ENCODE measurements at places on chromosomes 2 and 18.

GRCh38 chr2:203280428-203281064 lies 41.7 kb downstream of the CYP20A1 start:
- no peak for DNase-seq

GRCh38 chr2:238864207-238865014 lies 16.5 kb downstream of the TWIST2 start:
- no peak for DNase-seq

DNA sequence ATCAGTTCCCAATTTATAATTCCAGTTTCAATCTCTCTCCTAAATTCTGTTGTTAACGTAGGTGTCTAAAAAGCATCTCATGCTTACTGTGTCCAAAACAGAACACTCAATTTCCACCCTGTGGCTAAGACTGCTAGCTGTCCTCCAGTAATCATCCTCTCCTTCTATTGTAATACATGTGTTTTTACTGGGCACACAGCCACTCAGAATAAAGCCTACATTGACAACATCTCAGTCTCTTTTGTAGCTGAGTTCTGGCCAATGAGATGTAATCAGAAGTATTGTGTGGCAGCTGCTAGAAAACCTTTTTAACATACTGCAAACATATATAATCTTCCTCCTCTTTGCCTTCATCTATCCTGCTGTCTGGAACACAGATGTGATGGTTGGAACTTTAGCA lies 29.4 kb upstream of the TSPYL6 start:
- DNase-seq: no peak

DNA sequence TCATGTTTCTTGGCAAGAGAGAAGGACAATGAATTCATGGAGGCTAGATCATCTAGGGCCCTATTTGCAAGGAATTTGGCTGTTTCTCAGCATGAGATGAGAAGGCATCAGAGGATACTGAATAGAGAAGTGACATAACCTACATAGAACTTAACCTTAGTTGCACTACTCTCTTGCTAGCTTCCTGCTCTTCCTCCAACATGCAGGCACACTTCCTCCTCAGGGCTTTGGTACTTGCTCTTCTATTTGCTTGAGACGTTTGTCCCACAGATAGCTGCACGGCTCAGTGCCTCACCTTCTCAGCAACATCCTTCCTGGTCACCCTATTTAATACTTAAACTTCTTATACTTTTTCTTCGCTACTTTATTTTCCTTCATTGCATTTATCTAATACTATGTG lies 20.0 kb upstream of the LANCL1 start:
- DNase-seq: no peak

DNA sequence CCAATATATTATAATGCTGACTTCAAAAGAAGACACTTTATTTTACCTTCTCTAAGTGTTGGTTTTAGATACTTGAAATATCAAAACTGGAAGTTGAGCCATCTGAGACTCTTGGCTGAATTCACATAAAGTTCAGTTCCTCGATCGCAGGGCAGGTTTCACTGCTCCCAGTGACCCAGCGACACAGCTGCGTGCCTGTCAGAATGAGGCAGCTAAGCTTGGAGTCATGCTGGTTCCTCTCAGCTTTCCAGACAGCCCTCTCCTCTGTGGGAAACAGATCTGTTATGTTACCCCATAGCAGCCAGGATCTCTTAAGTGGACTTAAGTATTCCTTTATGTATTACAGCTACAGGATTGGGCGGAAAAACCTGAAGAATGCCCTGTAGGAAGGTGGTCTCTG lies 142.8 kb upstream of the ALPP start:
- DNase-seq: no peak

DNA sequence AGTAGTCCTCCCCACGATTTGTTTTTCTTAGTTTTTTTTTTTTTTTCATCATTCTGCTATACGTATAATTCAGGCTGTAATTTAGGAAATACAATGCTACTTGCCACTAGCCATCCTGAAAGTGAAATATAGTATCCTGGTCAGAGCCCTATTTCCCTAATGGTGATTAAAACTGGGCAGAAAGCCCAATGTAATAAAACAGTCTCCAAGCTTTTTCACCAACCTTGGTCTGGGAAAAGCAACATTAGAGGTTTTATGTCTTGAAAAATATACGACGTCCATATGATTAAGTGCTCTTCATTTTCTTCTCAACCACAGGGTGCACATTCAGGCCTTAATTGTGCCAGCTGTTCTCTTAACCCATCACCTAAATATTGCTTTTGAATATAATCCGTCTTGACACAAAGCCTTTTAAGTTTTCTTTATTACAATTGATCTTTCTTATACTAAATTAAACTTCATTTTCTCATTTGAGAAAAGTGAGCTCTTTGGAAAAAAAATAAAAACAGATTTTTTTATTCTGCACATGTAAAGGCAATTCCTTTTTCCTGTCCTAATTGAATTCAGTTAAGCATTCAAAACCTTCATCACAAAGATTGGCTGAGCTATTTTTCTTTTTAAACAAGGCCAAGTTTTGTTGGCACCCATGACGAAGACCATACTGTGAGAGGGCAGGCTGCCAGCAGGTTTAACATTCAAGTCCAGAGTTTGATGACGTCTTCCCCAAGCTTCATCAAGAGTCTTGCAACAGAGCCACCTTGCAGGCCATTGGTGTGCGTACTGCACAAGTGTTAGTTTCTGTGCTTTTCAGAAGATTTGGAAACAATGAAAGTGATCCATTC lies 52.7 kb downstream of the MAP2 start:
- peak; percentile 47 for DNase-seq

- no peak for DNase-seq
Measured at GRCh38 chr18:8991155-8991554, 111.3 kb upstream of the NDUFV2 start.
